ENCODE measurements at places on chromosomes 4 and X.
A peak's percentile ranks its signal among the peaks of the same experiment; 100 is the strongest.

- no peak for DNase-seq
These were observed 25.5 kb downstream of the CDKN2AIP start for GRCh38 chr4:183469936-183470335.

DNA sequence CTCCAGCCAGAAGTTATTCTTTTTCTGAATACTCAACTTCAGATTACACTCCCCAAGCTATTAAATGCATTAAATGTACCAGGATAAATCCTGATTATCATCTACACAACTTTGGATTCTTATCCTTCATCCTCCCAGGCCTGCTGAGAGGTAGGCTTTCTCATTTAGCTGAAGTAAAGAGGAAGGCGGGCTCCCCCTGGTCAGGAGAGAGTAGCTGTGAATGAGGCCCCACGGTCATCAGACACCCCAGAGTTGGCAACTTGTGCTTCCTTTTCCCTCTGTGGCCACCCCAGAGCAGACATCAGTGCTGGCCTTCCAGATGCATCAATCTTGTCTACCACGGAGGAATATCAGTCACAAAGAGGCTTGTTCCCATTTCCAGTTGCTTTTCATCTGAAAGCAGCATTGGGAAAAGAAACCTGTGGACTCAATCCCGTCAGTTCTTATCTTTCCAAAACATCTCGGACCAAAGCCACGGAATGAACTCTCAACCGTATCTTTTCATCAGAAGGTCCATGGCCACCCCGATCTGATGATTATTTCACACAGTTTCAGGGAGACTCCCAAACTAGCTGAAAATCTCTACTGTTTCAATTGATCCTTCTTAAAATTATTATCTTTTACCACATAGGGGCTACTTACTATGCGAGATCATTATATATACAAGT is 79.2 kb downstream of the FBXO8 start:
- DNase-seq, result no peak

- DNase-seq, result no peak
These were observed 7.5 kb downstream of the RASL11B start for GRCh38 chr4:52869656-52870055.

DNA sequence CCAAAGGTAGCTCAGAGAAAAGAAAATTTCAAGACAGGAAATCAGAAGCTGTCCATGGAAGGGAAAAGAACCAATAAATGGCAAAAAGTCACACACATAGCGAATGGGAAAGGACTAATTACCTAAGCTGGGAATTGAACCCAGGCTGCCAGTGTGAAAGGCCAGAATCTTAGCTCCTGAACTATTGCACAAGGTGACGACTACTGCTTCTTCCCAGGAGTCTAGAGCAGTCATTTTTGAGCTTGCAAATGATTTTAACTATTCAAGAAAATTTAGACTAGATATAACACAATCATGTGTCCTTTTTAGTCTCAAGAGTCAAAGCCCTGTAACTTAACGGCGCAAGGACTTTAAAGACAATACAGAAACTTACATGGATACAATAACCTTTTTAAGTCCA is 34.1 kb upstream of the ZNF81 start:
- no peak for DNase-seq

DNA sequence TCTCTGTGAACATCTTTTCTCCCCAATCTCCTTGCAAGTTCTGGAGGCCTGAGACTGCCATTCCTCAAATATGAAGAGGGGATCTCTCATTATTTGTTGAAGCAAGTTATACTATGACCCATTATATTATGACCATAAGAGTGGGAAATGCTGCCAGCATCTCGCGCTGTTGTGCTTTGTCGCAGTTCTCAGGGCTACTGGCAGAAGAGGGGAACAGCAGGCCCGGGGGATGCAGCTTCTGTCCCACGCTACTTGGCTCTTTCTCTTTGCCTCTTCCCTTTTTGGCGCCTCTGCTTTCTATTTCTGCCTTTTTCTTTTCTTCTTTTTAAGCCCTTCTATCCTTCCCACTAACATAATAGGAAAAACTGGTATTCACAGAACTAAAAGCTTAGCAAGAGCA is 64.2 kb downstream of the GEMIN8 start:
- DNase-seq, result no peak

DNA sequence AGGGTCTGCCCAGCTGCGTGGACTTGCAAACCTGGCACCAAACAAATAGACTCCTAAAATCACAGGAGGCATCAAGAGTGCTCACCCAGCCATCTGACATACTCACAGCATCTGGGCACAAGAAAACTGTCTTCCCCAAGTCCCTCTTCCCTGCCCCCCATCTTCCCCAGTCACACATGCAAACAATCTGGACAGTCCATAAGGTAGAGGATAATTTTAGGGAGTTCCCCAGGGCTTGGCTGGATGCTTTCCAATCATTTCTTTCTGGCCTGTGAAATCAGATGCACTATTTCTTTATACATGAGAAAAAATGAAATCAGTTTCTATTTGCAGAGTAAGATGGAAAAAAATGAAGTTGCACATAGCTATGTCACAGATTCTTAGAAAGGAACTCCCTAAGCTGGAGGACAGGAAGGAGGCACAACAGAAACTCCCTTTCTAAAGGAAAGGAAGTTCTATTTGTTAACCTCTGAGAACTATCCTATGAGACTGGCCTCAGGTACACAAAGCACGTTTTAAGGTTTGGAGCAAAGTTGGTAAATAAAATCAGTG is 342.3 kb downstream of the HNRNPD start:
- no peak for DNase-seq

DNA sequence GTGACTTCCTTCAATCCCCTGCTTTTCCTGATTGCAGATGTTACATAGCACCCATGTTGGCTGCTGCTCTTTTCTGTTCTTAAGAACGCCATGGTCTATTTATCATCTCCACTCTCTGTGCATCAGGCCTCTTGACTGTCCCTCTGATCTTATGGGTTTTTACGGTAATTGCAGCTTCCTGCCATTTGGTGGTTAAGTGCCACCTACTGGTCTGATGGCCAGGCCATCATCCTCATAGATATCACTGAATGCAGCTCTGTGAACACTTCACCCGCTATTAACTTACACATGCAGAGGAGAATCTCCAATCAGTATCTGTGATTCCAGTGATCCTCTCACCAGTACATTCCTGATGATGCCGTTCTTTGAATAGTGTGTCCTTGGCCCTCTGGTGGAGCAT is 382.4 kb downstream of the TRAM1L1 start:
- no peak for DNase-seq

GRCh38 chr4:76806346-76806745 is 91.6 kb downstream of the SOWAHB start:
- DNase-seq, result no peak

- DNase-seq, result no peak
These were observed 28.7 kb downstream of the DOK7 start for GRCh38 chr4:3491681-3492405.

DNA sequence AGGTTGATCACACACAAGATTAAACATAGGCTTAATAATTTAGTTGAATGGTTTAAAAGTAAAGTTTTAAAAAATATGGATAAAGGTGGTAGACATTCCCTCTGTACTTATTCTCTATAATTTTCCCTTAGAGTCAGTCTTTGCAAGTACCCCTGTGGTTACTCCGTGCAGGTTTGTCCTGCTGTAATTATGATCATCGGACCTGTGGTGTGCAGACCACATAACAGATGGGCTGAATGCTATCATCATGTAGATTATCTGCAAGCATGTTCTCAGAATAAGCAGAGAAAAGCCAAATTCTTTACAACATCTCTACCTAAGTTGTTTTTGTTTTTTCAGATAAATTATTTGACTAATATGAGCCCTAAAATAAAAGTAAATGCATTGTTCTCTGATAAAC is 146.8 kb downstream of the FSTL5 start:
- DNase-seq, result no peak

- peak; percentile 58 for DNase-seq
These were observed 44.3 kb upstream of the TBL1X start for GRCh38 chrX:9420275-9421265.

- no peak for DNase-seq
These were observed 62.7 kb downstream of the CHST7 start for GRCh38 chrX:46636223-46636622.

- DNase-seq, result peak; percentile 54
These were observed 21.0 kb upstream of the DCTD start for GRCh38 chr4:182938205-182938645.

- DNase-seq, result no peak
These were observed 30.9 kb downstream of the RBPJ start for GRCh38 chr4:26351685-26352084.

DNA sequence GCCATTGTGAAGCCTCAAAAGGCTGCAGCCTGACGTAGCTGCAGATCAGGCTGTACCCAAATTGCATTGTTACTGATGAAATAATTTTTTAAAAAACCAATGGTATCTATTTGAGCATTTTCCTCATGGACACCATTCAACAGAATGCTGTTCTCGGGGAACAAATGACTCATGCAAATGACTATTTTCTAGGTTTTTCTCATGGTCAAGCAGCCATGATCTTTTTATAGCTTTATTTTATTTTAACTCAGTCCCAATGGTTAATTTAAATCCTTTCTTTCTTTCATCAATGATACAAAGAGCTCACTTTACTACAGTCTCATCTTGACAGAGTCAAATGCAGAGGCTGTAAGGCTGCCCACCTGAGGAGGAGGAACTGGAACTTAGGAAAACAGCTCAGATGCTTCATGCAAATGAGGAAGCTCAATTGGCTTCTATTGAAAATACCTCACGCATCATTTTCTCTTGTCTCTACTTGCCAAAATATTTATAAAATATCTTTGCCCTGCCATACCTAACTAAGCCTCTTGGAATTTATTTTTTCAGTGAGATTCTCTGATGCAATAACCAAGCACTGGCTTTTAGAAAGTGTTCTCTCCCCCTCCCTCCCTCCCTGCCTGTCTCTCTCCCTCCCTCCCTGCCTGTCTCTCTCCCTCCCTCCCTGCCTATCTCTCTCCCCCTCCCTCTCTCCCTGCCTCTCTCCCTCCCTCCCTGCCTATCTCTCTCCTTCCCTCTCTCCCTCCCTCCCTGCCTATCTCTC is 81.0 kb downstream of the SORBS2 start:
- DNase-seq, result no peak

- no peak for DNase-seq
These were observed 37.4 kb downstream of the ASIC5 start for GRCh38 chr4:155828628-155829027.

- DNase-seq, result no peak
These were observed 609.3 kb downstream of the FSTL5 start for GRCh38 chr4:161554372-161554990.

DNA sequence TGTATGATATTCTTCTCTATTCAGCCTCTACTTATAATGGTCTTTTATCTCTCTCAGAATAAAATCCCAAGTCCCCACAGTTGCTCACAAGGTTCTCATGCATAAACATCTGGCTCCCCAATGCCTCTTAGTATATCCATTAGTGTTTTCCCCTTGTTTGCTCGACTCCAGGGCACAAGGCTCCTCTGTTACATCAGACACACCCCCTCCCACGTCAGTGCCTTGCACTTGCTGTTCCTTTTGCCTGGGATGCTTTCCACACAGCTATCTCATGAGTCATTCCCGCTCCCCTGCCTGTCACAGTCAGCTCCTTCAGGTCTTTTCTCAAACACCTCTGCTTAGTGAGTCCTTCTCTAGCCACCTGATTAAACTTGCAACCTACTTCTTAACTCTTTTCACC is 260.2 kb downstream of the IL1RAPL1 start:
- DNase-seq, result no peak

GRCh38 chrX:19225909-19226308 is 103.6 kb upstream of the ADGRG2 start:
- DNase-seq, result no peak

GRCh38 chr4:77172336-77172735 is 15.3 kb downstream of the CCNG2 start:
- no peak for DNase-seq

- no peak for DNase-seq
These were observed 991.5 kb downstream of the ADGRL3 start for GRCh38 chr4:62191451-62192240.

- no peak for DNase-seq
These were observed 20.4 kb upstream of the FHL1 start for GRCh38 chrX:136126872-136127406.

GRCh38 chr4:212438-213188 is 88.3 kb downstream of the ZNF718 start:
- no peak for DNase-seq

DNA sequence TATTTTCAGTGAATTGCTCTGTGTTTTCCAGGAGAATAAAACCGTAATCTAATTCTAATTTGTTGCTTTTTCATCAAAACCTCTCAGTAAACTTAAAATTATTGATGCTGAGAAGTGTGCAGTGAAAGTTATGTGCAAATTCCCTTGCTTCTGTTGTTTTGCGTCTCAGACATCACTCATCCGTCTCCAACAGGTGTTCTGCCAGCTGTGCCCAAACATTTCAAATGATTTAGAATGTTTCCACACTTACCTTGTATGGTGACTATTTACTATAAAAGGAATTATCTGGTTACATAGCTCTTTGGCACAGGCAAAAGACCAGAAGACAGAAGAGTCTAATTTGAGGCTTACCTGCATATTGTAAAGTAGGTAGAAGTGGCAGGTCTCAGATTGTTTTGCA is 184.0 kb downstream of the BMPR1B start:
- no peak for DNase-seq
